DND-41 (cell line): ENCODE measurements at places on chromosomes 2 and 18.

GRCh38 chr2:28751252-28751955 is at the start of gene PPP1CB:
PPP1CB (plus strand) TSS chr2:28751830; CDS start chr2:28752125, 295 bp downstream.
- peaks cover 39% of the 10 kb centered on the region for H3K4me1 ChIP-seq
- H3K4me3 ChIP-seq = peak within 1 kb of the TSS; percentile 84
- peak; percentile 95 for DNase-seq
- H3K27me3 ChIP-seq = no peaks in the 10 kb centered on the region
- H3K27ac ChIP-seq = peak within 1 kb of the TSS; percentile 97

GRCh38 chr2:119196301-119197125 is 27.1 kb upstream of the STEAP3 start:
- H3K4me1 ChIP-seq = no peaks in the 10 kb centered on the region
- no peaks in the 10 kb centered on the region for H3K36me3 ChIP-seq
- no peak for DNase-seq

- no peak overlapping the region for H3K27ac ChIP-seq
- peaks cover 7% of the 10 kb centered on the region for H3K27me3 ChIP-seq
- H3K36me3 ChIP-seq = no peaks in the 10 kb centered on the region
- H3K4me1 ChIP-seq = no peaks in the 10 kb centered on the region
- DNase-seq = no peak
- H3K4me3 ChIP-seq = no peak overlapping the region
Observed at GRCh38 chr2:235494716-235495372, 1.0 kb downstream of the AGAP1 start.

GRCh38 chr2:204380141-204380881 is 165.0 kb upstream of the PARD3B start:
- DNase-seq = no peak
- H3K4me1 ChIP-seq = no peaks in the 10 kb centered on the region
- H3K27ac ChIP-seq = no peak overlapping the region
- no peak overlapping the region for H3K4me3 ChIP-seq
- H3K27me3 ChIP-seq = no peaks in the 10 kb centered on the region
